ENCODE measurements at places on chromosomes 2 and 18.

DNA sequence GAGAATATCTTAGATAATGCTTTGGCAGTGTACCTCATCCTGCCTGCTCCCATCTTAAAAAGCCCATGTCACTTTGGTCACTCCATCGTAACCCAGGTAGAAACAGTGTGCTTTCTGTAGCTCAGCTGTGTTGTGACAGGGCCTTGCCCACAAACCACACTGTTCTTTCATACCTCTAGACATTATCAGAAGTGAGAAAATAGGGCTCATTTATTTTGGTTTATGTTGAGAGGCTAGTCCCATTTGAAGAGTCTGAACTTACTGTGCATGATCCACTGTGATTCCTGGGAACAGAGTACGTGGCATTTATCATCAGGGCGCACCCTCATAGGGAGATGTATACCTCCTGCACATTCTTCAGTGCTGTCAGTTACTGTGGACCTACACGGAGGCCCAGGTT, 69.7 kb downstream of the FEZ2 start:
- no peak for DNase-seq

DNA sequence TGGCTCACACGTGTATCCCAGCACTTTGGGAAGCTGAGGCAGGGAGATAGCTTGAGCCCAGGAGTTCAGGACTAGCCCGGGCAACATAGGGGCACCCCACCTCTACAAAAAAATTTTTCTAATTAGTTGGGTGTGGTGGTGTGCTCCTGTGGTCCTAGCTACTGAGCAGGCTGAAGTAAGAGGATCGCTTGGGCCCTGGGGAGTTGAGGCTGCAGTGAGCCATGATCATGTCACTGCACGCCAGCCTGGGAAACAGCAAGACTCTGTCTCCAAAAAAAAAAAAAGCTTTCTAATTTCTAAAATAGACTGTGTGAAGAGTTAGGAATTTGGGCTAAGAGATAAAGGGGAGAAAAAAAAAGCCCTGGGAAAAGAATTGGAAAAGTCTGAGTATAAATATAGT, 51.9 kb upstream of the NAB1 start:
- DNase-seq = no peak

DNA sequence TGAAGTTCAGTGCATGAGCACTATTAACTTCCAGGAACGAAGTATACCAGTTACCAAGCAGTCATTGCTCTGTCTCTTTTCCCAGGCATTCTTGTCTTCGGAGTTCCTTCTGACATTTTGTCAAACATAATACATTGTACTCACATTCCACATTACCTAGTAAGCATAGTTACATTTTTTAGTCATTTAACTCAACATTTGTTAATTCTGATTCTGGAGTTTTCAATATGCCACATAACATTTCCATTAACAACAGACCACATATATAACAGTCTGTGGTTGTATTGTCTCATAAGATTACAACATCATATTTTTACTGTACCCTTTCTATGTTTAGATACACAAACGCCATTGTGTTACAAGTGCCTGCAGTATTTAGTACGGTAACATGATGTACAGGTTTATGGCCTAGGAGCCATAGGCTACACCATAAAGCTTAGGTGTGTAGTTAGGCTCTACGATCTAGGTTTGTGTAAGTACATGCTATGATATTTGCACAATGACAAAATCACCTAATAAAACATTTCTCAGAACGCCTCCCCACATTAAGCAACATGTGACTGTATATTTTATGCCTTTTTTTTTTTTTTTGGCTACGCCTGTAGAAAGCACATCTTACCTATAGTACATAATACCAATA, 187.1 kb downstream of the DYM start:
- DNase-seq = no peak

GRCh38 chr2:205556357-205556756, 125.9 kb upstream of the NRP2 start:
- no peak for DNase-seq

- DNase-seq = no peak
These were observed 595.8 kb downstream of the STK39 start for GRCh38 chr2:167651406-167652151.

DNA sequence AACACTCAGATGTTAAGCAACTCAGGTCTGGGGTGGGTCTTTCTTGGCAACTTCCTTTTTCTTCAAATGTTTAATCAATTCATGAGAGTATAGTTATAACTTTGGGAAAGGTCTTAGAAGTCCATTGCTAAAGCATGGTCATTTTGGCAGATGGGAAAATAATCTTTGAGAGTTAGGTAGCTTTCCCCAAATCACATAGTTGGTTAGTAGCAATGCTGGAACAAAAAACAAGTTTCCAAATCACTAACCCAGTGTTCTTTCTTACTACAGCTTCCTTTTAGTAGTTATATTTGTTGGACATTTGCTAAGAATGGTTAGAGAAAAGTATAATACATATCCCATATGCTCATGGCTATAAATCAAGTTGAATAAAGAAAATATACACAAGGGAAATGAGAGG, 185.2 kb upstream of the SLC14A2 start:
- DNase-seq = no peak
